Stimulated activated CD8-positive, alpha-beta memory T cell treated with anti-CD3 and anti-CD28 coated beads, Interleukin-7, amount 100 ng/mL, for 1 hour (primary cell): ENCODE measurements at places on chromosomes 2 and 18.

GRCh38 chr2:127874378-127875269, 11.1 kb downstream of the AMMECR1L start:
- no peak for DNase-seq

- no peak for DNase-seq
These were observed 328.5 kb upstream of the DSEL start for GRCh38 chr18:67845035-67845434.

DNA sequence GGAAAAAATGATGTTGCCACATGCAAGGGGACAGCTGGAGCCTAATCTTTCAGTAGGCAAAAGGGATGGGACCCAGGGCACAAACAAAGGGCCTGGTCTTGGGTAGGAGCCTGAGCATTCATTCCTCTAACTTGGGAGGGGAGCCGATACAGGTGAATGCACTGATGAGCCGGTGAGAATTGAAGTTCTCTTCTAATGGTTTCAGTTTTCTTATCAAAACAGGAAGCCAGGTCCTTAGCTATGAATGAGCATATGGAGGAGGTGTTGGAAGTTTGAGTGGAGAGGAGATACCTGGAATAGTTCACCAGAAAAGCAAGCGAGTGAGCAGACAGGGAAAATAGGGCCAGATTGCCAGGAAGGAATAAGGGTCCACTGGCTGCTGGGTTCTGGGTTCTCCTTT, 10.1 kb downstream of the DPP4 start:
- DNase-seq, result no peak

DNA sequence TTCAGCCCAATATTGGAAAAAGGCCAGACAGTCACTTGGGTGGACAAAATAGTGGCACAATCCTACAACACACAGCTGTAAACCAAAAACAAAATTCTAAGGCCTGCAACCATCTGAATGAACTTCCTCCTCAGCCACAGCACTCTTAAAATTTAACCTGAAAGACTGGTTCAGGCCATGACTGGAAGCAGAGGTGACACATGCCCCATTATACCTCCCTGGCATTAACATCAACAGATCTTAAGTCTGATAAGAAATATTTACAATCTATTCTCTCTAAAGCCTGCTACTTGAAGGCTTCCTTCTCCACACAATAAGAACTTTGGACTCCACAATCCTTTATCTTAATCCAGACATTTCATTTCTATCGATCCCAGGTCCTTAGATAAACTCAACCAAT, 192.4 kb upstream of the LRP1B start:
- no peak for DNase-seq

GRCh38 chr2:216298719-216299495, 73.4 kb downstream of the MARCHF4 start:
- no peak for DNase-seq

- DNase-seq, result no peak
These were observed 17.2 kb upstream of the TNP1 start for GRCh38 chr2:216877085-216877484.

GRCh38 chr18:50797142-50797541, 22.7 kb downstream of the MRO start:
- no peak for DNase-seq

- DNase-seq, result no peak
These were observed 25.1 kb upstream of the CCL20 start for GRCh38 chr2:227788561-227789018.

DNA sequence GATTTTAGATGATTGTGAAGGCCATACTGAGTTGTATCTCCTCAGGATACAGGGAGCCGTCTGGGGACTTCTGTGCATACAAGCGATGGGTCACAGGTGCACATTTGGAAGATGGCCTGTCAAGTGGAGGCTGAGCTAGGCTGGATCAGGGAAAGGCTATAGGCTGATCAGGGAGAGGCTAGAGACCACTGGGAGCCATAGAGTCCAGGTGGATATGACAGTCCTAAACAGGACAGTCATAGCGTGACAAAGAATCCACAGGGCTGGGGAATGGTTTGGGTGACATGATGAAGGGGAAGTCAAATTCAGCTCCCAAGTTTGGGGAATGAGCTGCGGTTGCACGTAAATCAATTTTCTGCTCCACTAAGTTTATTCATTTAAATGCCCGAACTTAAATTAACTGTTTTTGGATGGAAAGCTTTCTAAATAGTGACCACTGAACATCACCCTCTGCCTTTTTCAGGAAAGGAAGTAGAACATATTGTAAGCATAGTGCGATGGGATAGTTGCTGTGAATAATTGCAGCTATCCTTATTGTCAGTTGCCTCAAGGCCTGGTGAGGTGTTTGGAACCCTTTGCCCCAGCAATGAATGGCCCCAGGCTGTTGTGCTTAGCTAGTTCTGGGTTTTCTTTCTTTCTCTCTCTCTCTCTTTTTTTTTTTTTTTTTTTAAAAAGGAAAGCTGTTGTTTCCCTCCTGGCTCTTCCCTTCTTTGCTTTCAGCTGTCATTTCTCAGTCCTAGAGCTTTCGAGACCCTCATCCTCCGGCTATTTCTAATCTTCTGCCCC, 50.5 kb downstream of the KLHL29 start:
- DNase-seq, result no peak
